Gastroesophageal sphincter (tissue), 4 donors: ENCODE measurements at places on chromosomes 7 and 10. TPM values are rescaled to one million over a fixed set of nuclear protein-coding genes. Genes with fewer than 3 reads are reported as not detected.
A peak's percentile ranks its signal among the peaks of the same experiment; 100 is the strongest.

VWDE gene
- total RNA-seq = 0.13 TPM

GRCh38 chr7:94062372-94062771, 58.2 kb upstream of the BET1 start:
- no peak for ATAC-seq

GRCh38 chr10:29735628-29736365, 101.0 kb upstream of the SVIL start:
- peak; percentile 83 for ATAC-seq

- peak; percentile 63 for ATAC-seq
Observed at GRCh38 chr10:118594392-118595063, 920 bp downstream of the PRLHR start.

DNA sequence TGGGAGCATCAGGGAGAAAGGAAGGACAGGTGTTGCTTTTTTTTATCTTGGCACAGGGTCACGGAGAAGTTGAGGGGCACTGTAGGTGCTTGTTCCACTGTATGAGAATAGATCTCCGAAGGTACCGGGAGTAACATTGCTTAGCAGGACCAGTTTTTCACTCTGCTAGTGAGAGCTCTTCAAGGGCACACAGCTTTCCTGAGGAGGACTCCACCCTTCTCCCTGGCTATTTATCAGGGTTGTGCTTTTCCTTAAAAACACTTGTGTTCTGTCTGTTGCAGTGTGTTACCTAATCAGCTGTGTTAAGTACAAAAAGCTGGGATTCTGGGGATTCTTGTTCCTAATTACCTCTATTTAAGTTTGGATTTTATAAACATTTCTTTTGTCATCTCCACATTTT, 160.5 kb downstream of the SND1 start:
- no peak for ATAC-seq

DNA sequence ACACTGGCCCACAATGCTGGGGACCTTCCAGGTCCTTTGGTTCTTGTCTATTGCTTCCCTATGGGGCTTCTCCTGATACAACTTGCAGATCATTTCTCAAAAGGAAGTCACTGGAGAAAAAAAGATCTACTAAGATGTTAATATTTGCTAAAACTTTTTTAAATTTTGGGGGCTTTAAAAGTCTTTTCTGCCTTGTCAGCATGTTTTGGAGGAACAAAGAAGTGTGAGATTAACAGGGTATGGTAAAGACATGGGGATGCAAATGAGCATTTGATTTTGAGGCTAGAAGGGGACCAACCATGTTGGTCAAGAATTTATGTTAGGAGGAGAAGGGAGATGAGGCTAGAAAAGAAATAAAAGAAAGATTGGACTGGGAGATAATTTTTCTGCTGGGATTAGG, 515.4 kb downstream of the HTR7 start:
- ATAC-seq = no peak

DNA sequence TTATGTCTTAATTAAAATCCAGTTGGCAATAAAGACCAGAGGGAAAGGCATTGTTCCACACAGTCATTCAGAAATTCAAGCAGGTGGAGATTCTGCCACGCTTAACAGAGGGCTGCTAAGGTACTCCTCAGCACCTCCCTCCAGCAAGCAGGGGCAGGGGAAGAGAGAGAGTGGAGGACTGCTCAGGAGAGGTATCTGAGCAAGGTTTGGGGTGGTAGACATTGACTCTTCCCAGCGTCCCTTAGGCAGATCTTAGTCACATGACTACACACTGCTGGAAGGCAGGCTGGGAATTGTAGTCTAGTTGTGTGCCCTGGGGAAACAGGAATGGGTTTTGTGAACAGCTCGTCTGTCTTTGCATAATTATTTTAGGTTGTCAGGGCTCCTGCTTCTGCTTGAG, 181.6 kb downstream of the NPSR1 start:
- ATAC-seq = no peak

CHST15 gene
- 84.2 TPM for total RNA-seq

GRCh38 chr7:151425670-151426440, 14.1 kb downstream of the CRYGN start:
- ATAC-seq = peak; percentile 56

HMX3 gene
- 1.1 TPM for total RNA-seq

GRCh38 chr7:150852371-150852905, at the start of gene AOC1:
AOC1 (plus strand) TSS chr7:150852517; CDS start chr7:150856471, 3,954 bp downstream.
- peak; percentile 30 for ATAC-seq

PRRT4 gene
- total RNA-seq = 1.2 TPM

DNA sequence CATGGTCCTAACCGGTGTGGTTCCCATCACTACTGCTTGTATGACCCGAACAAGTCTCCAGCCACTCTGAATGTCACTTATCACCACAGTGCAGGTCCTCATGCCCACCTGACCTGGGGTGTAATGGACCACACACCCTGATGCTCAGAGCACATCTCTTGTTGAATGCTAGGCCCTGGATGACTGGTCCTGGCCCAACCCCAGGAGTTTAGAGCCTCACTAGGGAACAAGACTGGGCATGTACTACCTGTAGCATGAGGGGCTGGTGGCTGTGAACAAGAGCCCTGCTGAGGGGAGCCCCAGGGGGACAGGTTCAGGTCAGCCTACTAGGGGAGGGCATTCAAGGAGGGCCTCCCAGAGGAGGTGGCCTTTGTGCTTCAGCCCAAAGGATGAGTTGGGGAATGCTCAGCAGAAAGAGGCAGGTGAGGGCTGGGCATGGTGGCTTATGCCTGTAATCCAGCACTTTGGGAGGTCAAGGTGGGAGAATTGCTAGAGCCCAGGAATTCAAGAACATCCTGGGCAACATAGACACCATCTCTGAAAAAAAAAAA, 31.2 kb downstream of the ZMIZ1 start:
- no peak for ATAC-seq
